ENCODE measurements at places on chromosomes 5 and 9. TPM values are rescaled to one million over a fixed set of nuclear protein-coding genes. Genes with fewer than 3 reads are reported as not detected.

Gene LCN15
- 0.32 TPM for total RNA-seq

DNA sequence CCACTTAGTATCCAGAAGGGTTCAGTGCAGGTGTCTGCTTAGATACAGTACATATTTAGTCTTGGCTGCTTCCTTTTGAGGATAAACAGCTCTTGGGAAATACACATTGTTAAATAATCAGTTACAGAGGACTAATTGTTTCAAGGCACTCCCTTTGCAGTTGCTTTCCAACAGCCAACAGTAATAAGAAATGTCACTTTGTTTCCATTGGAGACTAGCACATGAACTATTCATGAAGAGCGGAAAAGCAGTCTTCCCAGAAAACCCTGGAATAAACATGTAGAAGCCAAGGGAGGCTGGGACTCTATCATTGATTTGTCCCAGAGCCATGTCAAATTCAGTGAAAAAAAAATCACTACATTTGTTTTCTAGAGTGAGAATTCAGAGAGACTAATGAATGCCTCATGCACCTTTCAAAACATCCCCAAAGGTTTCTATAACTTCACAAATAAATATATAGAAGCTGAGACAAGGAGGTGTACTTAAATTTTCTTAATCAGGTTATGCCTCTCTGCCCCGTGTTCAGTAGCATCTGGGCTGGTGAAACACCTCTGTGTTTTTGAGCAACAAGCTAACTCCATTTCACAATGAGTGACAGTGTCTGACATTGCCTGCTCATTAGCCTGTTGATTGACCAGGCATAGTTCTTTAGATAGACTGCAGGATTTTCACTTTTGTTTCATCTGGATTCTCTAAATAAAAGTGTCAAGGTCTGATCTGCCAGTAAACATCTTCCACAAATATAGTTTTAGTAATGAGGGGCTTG is 271.5 kb downstream of the ARRDC3 start:
- no peak for DNase-seq

DNA sequence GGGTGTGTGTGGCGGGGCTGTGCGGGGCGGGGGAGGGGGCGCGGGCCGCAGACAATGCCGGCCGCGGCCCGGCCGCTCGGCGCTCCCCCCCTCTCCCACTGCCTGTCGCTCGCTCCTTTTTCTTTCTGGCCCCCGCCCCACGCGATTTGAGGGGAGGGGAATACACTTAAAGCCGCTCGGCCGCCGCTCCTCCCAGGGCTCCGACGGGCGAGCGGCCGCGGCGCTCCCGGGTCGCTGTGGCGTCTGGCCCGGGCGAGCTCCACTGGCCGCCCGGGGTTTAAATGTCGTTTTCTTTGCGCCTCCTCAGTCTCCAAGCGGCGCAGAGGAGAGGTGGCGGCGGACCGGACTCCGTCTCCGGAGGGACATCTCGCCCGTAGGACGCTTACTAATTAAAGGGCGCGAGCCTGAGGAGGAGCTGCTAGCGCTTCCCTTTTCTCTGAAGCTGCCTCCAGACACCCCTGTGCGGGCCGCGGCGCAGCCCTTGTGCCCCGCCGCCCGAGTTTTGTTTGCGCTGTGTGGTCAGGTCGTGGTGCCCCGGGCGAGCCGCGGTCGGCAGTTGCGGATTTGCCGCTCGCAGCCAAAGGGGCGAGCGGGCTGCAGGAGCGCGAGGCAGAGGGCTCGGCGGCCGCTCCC is 1.4 kb downstream of the ZSWIM6 start:
- no peak for DNase-seq

GRCh38 chr9:108049026-108049607 is 559.5 kb upstream of the KLF4 start:
- no peak for DNase-seq

All from mesenteric fat pad (tissue), 1 donor.